ENCODE measurements at places on chromosomes 3 and 15.

GRCh38 chr3:157534725-157535161, 31.5 kb upstream of the VEPH1 start:
- no peak for DNase-seq

- DNase-seq = no peak
Measured at GRCh38 chr15:68312701-68313204, 35.2 kb downstream of the FEM1B start.

- DNase-seq = no peak
Measured at GRCh38 chr3:74648107-74648506, 33.6 kb upstream of the CNTN3 start.

DNA sequence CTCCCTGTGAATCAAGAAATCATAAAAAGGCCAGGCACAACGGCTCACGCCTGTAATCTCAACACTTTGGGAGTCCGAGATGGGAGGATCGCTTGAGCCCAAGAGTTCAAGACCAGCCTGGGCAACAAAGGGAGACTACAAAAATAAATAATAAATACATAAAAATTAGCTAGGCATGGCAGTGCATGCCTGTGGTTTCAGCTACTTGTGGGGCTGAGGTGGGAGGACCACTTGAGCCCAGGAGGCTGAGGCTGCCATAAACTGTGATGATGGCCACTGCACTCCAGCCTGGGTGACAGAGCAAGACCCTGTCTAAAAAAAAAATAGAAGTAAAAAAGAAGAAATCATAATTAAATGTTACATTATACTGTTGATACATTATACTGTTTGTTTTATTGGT, 28.0 kb upstream of the DCUN1D1 start:
- DNase-seq = no peak

DNA sequence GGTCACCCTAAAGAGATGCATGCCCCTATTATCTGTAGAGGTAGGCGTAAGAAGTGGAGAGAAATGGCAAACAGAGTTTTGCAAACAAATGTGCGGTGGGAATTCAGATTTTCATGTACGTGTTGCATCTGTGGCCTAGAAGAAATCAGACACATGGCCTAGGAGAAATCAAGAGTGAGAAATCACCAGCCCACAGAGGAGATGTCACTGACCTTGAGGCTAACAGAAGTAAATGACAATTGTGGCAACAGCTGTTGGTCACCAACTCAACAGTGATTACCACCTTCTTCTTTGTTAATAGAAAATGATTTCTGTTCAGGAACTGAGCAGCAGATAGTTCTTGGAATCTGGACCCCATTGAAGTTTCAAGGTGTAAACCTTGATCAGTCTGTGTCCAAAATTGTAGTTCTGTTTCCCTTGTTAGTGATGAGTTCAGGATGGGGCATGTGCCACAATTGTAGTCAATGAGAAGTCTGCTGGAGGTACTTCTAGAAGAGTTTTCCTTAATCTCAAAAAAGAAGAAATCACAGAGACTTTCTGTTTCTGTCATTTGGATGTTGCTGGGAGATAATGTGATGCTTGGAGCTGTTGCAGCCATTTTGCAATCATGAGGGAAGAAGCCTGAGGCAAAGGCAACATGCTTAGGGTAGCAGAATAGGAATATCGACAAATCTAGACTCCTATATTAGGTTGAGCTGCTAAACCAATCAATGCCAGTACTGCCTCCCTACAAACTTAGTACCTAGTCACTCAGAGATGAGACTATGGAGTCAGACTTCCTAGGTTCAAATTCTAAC, 34.3 kb upstream of the RFTN1 start:
- no peak for DNase-seq

DNA sequence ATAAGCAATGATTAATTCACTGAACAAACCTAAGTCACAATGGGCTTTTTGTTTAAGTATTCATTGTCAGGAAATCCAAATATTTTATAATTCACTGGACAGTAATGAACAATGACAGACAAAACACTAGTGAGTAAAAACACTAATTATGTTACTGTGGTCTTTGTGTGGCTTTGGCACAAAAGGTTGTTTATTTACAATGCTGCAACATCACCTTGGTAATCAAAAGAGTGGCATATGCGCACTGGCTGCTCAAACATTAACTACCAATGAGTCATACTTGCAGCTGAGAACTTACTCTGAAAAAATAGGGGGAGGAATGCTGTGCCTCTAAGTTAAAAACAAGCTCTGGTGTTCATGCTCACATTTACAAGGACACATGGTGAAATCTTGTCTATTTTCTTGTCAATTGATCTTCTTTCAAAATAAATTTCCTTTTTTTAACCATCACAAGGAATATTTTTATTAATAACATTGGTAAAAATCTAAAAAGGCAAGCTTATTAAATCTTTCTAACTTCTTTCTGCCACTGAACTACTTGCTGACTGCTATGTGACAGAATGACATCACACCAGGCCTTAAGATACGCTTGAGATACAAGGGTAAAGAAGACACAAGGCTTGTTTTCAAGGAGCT, 85.2 kb upstream of the PPIB start:
- DNase-seq = peak; percentile 33

DNA sequence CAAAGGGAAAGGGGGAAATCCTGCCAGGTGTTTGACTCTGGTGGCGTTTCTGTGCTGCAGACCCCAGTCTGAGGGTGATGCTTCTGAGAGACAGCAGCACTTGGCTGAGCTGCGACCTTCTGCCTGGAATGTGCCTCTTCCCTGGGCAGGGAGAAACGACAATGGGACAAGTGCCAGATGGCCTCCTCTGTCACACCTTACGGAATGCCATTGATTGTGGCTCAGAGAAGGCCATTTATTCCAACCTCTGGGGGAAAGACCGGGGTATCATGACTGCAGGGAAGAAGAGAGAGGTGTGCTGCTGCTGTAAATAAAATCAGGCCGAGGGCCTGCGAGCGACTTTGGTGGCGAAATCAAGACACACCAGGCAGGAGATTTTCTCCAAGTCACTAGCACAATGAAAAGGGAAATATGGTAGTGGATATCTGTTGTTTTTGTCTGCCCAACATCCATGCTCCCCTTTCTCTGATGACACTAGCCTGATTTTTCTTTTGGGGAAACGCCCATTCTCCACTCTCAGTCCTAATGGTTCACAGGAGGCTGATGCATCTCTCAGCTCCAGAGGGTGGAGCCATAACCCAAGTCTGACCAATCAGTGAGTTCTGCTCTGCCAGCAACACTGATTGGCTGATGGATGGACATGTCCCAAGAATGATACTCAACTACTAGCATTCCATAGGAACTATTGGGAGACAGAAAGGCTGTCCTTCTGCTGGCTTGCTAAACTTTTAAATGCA, 336.1 kb downstream of the FOXP1 start:
- no peak for DNase-seq

DNA sequence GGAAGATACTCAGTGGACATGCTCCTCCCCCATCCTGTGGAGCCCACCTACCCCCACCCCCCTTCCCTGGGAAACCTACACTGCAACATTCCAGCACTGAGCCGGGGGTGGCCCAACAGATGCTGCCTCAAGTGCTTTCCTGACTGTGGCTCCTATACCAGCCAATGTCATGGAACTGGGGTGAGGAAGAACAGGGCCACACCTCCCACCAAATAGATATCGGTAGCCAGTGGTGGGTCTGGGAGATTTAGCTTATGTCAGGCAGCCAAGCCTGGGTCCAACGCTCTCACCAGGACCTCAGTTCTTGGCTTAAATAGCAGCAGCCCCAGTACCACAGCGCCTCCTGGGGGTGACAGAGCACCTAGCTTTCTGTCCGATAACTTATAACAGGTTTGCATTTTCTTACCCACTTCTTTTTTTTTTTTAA, 30.3 kb downstream of the CDC25A start:
- peak; percentile 20 for DNase-seq

GRCh38 chr3:100184948-100185570, 70.8 kb upstream of the FILIP1L start:
- no peak for DNase-seq

- no peak for DNase-seq
Measured at GRCh38 chr15:73353734-73354133, 15.0 kb downstream of the HCN4 start.

GRCh38 chr3:105676621-105677300, 192.1 kb downstream of the CBLB start:
- no peak for DNase-seq

Measured in effector memory CD8-positive, alpha-beta T cell (primary cell).